NCI-H1092 (cell line): ENCODE measurements at places on chromosomes 12 and 14.

GRCh38 chr14:104158827-104159798, 20.7 kb downstream of the KIF26A start:
- no peak for DNase-seq

DNA sequence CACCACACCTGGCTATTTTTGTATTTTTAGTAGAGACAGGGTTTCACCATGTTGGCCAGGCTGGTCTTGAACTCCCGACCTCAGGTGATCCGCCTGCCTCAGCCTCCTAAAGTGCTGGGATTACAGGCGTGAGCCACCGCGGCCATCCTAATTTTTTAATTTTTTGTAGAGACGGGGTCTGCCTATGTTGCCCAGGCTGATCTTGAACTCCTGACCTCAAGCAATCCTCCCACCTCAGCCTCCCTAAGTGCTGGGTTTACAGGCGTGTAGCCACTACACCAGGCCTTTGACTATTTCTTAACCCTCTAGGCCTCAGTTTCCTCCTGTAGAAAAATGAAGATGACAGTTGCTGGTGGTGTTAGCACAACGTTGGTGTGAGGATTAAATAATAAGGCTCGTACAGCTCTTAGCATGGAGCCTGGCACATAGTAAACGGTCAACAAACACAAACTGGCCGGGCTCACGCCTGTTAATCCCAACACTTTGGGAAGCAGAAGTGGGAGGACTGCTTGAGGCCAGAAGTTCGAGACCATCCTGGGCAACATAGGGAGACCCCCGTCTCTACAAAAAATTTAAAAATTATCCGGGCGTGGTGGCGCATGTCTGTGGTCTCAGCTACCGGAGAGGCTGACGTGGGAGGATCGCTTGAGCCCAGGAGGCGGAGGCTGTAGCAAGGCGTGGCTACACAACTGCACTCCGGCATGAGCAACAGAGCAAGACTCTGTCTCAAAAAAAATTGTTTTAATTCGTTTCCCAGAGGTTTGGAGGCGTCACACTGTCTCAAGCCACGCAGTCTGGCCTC, 979 bp downstream of the DDX54 start:
- no peak for DNase-seq

GRCh38 chr12:40946612-40947194, 241.4 kb upstream of the PDZRN4 start:
- DNase-seq: no peak

GRCh38 chr14:90266441-90267154, 10.2 kb downstream of the PSMC1 start:
- no peak for DNase-seq

DNA sequence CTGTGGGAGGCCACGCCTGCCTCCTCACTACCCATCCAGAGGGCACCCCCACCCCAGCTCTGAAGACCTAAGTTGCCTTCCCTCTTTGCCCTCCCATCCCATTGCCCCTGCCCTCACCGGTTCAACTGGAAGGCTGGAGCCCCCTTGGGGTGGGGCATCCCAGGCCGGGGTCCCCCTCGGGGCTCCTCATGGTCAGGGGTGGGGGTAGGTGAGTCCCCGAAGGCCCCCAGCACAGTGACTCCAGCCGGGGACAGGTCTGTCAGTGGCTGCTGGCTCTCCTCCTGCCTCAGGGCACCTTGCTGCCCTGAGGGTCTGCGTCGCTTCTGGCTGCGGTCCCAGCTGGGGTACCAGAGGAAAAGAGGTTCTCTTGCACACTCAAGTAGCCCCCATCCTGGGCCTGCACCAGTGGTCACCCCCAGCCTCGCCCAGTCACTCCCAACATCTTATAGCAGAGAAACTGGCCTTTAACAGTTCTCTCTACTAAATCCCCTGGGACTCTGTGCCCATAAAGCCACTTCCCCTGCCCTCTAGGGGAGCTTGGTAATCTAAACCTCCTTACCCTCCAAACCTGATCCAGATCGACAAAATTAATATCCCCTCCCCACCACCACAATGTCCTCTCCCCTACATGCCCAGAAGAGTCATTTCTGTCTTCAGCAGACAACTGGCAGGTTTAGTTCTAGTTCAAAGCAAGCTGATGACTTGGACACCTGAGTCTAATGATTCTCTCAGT, 5.1 kb downstream of the PIANP start:
- DNase-seq: no peak

GRCh38 chr12:63151623-63152320, 771 bp upstream of the AVPR1A start:
- DNase-seq: peak; percentile 27

- no peak for DNase-seq
These were observed 49.3 kb downstream of the DLK1 start for GRCh38 chr14:100775831-100776591.
